ENCODE measurements at places on chromosomes 12 and 14.

DNA sequence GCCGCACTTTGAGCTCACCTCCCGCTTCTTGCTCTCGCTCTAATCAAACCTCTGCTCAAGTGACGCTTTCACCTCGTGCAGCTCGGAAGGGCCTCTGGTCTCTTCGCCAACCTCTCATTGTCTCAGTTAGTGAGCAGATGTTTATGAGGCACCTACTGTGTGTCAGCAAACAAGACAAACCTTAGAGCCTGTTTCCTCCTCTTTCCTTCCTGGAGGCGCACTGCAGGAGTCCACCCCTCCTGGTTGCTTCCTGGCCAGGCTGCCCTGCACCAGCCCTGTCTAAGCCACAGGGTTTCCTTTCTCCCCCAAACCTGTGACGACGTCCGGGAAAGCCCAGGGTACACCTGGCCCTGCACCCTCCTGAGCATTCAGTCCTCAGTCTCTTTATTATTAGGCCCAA is 84.2 kb downstream of the PHETA1 start:
- no peak for DNase-seq

GRCh38 chr14:48435221-48435620 is 759.8 kb upstream of the MDGA2 start:
- no peak for DNase-seq

- no peak for DNase-seq
Observed at GRCh38 chr14:26206640-26207039, 391.2 kb downstream of the NOVA1 start.

GRCh38 chr14:85416771-85417170 is 113.2 kb upstream of the FLRT2 start:
- peak; percentile 62 for DNase-seq

DNA sequence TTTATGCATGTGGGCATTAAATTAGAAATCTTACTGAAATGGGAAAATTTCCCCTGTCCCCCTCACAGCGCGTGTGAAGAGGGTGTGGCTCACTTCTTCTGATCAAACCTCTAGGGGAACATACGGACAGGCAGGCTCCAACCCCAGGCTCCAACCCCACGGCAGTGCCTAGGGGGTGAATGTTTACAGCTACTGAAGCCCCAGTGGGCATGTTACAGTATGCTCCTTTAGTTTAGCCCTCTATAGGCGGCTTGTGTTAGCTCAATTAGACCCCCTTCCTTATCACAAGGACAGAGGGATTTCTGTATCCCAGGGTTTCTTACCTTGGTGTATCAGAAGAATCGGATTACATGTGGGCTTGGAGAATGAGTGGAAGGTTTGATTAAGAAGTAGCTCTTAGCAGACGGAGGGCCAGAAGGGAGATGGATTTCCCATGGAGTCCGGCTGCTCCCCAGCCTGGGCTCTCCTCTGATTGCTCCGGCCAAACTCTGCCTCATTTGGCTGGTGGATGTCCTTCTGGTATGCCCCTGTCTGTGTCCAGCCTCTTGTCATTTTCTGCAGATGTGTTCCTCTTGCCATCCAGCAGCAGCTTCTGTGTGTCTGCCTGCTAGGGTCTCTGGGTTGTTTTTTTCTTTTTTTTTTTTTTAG is 223.7 kb downstream of the TMTC2 start:
- no peak for DNase-seq

DNA sequence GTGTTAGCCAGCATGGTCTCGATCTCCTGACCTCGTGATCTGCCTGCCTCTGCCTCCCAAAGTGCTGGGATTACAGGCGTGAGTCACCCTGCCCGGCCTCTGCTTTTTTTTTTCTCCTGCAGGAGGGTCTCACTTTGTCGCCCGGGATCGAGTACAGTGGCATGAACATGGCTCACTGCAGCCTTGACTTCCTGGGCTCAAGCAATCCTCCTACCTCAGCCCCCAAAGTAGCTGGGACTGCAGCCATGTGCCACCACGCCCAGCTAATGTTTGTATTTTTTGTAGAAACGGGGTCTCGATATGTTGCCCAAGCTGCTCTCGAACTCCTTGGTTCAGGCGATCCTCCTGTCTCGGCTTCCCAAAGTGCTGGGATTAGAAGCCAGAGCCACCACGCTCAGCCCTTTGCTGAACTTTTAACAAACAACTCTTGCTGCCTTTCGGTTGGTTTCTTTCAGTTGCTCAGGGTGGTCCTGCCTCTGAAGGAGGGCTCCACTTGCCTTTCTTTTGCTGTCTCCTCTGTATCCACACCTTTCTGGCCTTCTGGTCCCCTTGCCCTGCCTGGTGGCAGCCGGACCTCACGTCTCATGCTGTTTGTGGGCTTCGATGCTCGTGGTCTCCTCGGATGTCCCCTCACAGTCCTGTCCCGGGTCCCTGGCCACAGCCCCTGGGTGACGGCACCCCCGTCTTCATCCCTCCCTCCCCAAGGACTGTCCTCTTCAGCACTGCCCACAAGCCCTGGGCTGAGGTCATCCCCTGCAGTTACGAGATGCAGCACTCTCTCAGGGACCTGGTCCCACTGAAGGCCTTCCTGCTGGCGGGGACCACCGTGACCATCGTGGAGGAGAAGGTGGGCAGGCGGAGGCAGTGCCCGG is 3.8 kb upstream of the B3GNT4 start:
- DNase-seq: no peak

GRCh38 chr14:97618917-97619690 is 821.9 kb downstream of the VRK1 start:
- no peak for DNase-seq

DNA sequence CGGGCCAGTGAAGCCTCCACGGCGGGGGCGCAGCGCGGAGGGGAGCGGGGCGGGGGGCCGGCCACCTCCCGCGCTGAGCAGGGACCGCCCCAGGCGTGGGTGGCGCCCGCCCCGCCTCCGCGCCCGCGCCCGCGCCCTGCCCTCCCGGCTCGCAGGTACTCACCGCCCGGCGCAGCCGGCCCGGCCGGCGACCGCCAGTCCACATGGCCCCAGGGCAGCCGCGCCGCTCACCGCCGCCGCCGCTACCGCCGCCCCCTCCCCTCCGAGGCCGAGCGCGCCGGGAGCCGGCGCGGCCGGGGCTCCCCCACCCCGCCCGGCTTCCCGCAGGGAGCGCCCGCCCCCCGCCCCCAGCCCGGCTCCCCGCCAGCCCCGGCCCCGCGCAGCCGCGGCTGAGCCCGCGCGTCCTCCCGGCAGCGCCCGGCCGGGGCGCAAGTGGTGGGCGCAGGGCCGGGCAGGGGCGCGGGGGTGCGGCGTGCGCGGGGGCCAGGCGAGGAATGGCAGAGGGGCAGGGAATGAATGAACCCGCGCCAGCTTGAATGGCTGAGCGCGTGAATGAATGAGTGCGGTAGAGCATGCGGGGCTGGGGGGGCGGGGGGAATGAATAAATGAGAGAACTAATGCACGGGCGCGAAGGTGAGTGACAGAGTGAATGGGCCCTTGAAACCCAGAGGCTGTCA is at the start of gene BEGAIN:
Gene BEGAIN (minus strand): TSS at position 332 of the 677 bp plus-strand sequence. CDS start 127 bp downstream, at position 205.
- no peak for DNase-seq

- no peak for DNase-seq
Observed at GRCh38 chr14:69819607-69820006, 22.6 kb upstream of the SLC10A1 start.

GRCh38 chr12:4206470-4206869 is 67.1 kb upstream of the CCND2 start:
- DNase-seq: no peak

- DNase-seq: peak; percentile 31
Observed at GRCh38 chr12:46450279-46450748, 77.7 kb upstream of the SLC38A2 start.
